Urothelium cell line (cell line): ENCODE measurements at places on chromosomes 2 and 18.

GRCh38 chr18:36031407-36031806 is 36.0 kb downstream of the RPRD1A start:
- DNase-seq = no peak

DNA sequence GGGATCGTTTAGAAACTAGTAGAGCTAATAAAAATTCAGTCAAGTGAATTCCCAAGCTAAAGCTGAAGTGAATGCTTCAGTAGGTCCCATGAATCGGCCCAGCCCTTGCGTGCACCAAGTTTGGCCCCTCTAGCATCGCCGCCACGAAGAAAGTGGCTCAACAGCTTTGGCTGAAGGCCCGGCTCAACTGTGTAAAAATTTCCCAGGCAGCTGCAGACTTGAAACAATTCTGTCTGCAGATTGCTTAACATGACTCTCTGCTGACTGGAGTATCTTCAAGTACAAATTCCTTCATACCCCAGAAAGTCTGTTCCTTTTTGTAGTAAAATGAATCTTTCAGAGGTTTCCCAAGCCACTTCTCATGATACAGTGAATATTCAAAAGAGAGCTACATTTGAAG is 32.7 kb downstream of the ALMS1 start:
- no peak for DNase-seq

- no peak for DNase-seq
Observed at GRCh38 chr2:231927566-231927890, 1.3 kb upstream of the NPPC start.

DNA sequence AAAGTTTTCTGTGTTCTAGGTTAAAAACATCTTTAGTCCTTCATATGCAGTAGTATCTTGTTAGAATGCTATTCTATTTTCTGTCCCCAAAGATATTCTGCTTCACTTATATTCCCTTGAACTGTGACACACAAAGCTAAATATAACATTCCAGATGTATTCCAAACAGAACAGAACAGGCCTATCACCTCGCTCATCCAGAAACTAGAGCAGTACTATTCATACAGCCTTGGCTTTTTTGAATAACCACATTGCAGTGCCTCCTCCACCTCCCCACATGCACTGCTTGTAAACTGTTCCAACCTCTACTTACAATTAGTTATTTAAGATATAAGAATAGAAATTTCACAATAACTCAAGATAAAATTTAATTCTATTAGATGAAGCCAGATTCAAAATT is 196.8 kb downstream of the EXOC6B start:
- no peak for DNase-seq

DNA sequence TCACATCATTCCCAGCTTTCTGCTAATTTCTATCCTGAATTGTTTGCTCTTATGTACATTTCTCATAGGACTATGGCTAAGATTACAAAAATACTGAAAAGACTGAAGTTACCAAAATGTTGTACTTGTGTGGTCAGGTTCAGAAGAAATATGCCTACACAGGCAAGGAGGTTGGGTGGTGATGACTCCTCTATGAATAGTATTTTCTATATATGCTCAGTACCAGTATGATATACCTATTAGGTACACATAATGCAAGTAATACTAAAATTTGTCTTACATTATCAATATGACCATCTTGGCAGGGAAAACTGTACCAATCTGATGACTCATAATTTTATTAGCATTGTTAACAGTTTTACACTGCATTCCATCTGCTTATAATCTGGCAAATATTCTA is 12.2 kb upstream of the ORC2 start:
- no peak for DNase-seq

DNA sequence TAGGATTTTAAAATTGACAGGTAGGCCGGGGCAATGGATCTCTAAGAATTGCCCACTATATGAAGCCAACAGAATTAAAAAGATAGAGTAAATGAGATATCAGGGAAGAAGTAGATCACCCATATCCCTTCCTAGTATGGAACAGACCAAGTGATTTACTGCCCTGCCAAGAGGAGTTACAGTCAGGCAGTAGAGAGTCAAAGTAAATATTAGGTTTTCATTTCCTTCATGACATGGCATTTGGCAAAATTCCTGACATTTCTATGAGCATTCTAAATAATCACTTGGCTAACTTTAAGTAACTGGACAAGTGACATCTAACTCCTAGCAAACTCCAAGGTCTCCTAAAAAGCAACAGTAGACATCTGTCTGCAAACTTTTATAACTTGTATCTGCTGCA is 33.5 kb downstream of the GALNT5 start:
- DNase-seq = no peak

DNA sequence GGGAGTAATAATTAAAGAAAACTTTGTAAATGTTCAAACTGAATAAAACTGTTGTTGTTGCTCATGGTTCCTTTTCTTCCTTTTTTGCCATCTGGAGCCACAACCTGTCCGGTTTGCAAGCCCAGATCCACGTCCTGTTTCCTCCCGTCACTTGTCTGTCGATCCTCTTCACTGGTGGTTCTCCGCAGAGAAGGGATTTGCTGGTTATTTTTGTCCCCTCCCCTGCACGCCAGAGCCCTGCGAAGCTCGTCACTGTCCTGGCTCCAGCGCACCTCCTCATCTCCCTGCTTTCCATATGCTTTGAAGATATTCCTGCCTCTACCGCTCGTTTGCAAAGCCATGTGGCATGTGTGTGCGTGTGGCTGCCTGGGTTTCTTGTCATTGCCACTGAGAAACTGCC is 461.4 kb downstream of the RNF144A start:
- DNase-seq = no peak

DNA sequence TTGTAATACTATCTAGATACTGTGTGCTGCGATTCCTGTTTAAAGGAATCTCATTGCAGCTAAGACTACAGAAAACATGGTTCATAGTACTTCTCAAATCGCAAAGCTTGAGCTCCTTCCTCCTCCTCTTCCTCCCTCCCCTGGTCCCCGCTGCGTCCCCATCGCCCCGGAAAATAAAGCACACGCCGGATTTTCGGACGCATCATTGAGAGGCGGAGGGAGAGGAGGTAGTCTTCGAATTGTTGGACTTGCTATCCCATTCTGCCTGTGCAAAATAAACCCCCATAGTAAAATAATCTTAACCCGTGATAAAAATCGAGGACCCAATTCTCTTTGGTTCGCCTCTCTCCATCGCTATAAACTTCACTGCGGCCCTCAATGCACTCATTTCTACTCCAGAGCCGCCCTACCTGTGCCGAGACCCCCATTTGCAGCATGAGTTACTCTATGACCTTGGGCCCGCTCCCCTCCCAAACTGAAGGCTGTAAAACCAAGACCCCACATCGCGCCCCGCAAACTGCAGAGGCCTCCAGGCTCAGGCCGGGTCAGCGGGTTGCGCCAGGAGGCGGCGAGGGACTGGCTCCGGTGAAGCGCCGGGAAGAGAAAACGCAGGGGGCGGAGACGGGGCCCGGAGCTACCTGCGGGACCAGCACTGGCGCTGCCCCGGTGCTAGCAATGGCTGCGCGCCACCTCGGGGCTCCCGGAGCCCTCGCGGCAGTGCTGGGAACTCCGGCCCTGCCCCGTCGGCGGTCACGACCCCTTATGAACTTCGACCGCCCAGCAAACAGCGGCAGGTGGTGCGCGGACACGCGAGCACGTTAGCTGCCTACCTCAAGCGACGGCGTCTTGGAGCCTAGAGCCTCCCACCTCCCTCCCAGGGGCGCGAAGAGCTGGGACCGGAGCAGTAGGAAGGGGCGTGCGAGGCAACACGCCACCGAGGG is 649 bp downstream of the ESCO1 start:
- DNase-seq = peak; percentile 74

DNA sequence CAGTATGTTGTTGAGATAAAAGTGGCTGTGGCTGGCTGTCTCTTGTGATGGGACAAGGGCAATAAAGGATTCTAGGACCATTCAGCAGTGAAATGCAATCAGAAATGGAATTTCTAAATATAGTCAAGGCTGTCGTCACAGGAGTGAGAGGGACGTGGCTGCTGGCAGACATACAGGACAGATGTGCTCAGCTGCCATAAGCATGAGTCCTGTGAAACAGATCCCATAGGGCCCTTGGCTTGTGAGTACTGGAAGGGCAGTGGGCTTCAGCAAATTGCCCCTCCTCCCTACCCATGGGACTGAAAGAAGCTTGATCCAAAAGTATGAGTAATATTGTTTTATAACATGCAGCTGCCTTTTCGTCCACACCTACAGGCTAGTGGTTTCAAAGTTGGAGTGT is 4.2 kb upstream of the CNNM3 start:
- no peak for DNase-seq

DNA sequence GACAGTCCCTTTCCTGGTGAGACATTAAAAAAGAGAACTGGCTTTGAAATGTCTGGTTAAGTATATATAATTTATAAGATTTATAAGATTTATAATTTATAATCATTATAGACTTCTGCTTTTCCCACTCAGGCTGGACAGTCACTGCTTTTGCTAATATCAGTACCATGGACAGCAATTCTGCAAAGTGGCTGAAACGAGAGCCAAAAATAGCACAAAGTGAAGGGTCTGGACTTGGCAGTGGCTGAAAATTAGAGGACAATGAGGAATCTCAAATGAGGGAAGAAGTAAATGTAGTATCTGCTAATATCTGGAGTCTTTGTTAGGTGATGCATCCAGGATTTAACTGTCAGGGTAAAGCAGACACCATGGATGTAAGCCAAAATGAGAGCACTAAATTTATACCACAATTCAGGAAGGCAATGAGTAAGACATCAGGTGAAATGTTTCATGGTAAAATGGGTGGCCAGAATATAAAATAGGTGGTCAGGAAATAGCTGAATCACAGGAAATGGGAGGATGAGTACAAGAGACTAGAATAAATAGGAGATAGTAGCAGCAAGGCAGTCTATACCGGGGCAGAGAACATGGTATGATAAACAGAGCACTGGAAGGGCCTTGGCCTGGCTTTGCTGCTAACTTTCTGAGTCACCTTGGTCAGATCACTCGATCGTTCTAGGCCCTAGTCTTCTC is 39.6 kb upstream of the BOD1L2 start:
- peak; percentile 33 for DNase-seq

- no peak for DNase-seq
Observed at GRCh38 chr18:75220551-75221355, 10.2 kb downstream of the TSHZ1 start.

- DNase-seq = no peak
Observed at GRCh38 chr2:132953771-132954170, 283.8 kb upstream of the LYPD1 start.

DNA sequence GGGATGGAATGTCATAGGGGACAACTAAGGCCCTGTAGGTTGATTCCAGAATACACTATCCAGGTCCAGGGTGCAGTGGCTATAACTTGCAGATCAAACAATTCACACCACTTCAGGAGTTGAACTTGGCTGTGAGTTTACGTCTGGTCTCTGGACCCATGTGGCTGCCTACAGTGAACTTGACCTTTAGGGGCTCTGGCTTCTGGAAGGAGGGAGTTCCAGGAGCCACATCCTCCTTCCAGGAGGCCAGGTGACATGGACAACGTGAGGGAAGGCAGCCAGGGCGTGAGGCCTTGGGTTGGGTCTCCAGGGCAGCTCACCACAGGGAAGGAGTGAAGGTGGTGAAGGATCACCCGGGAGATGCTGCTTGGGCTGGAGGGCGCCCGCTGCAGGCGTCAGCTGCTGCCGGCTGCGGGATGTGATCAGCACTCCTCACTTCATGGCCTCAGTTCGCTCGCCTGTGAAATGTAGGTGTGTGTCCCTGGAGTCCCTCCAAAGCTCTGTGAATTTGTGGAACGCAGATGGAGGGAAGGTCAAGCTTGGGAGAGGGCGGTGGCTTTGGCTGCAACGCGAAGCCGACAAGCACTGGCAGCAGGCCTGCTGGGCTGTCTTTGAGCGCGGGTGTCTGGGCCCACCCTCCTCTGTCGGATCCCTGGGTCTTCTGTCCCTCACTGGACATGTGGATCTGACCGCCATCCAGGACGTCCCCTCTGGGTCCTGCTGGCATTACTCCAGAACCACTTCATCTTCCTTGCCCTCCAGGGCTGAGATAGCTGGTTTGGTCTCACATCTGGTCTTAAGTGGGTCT is 146.5 kb downstream of the GLI2 start:
- no peak for DNase-seq

- DNase-seq = no peak
Observed at GRCh38 chr2:105085525-105085924, 47.7 kb downstream of the MRPS9 start.

GRCh38 chr2:58870704-58871103 is 629.6 kb upstream of the FANCL start:
- no peak for DNase-seq

GRCh38 chr18:74529378-74529777 is 4.9 kb upstream of the CNDP1 start:
- DNase-seq = no peak

- no peak for DNase-seq
Observed at GRCh38 chr18:58239879-58240278, 195.9 kb downstream of the NEDD4L start.

DNA sequence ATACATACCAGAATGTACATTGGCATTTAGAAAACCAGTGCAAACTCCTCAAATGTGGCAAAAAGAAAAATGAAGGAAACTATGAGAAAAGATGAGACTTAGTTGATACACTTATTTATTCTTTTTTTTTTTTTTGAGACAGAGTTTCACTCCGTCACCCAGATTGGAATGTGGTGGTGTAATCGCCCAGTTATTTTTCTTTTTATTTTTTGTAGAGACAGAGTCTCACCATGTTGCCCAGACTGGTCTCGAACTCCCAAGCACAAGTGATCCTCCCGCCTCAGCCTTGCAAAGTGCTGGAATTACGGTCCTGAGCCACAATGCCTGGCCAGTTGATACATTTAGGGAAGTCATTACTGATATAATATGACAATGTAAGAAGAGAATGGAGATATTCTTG is 274.2 kb upstream of the LRATD1 start:
- no peak for DNase-seq

GRCh38 chr2:175111200-175111657 is 56.8 kb downstream of the ATF2 start:
- peak; percentile 27 for DNase-seq

- DNase-seq = peak; percentile 89
Observed at GRCh38 chr18:9643549-9643948, 29.2 kb upstream of the PPP4R1 start.

GRCh38 chr2:195318440-195319111 is 338.4 kb upstream of the SLC39A10 start:
- DNase-seq = peak; percentile 29

DNA sequence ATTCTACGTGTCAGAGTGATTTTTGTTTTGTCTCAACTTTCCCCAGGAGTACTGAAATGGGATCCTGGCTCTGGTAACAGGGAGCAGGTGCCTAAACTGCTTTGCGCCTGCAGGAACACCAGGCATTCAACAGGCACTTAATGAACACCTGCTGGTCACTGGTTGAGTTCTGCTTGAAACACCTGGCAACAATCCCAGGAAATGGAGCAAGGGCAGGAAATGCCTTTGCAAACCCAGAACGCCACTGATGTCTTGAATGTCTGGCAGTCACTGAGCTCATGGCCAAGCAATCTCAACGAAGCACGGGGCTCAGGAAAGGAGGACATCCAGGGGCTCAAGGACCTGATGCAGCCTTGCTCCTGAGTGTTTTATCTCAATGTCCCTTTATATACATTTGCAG is 360.0 kb upstream of the RAB6C start:
- DNase-seq = peak; percentile 47
